Stimulated activated CD4-positive, alpha-beta T cell treated with anti-CD3 and anti-CD28 coated beads, Interleukin-15, amount 100 ng/mL, for 1 hour (primary cell): ENCODE measurements at places on chromosomes 5 and 9.

DNA sequence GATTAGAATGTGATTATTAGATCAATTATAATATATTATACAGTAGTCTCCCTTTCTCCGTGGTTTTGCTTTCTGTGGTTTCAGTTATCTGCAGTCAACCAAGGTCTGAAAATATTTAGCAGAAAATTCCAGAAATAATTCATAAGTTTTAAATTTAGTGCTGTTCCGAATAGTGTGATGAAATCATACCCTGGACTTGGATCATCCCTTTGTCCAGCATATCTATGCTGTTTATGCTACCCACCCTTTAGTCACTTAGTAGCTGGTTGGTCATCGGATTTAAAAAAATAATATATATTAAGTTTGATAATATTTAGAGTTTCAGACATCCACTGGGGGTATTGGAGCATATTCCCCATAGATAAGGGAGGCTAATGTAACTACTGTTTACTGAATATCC lies 19.6 kb downstream of the RMI1 start:
- no peak for DNase-seq

GRCh38 chr9:114229295-114229694 lies 74.0 kb downstream of the COL27A1 start:
- DNase-seq: no peak

- no peak for DNase-seq
Observed at GRCh38 chr5:148839960-148840359, 13.5 kb downstream of the ADRB2 start.

GRCh38 chr5:170491479-170491878 lies 12.3 kb upstream of the KCNIP1 start:
- no peak for DNase-seq

DNA sequence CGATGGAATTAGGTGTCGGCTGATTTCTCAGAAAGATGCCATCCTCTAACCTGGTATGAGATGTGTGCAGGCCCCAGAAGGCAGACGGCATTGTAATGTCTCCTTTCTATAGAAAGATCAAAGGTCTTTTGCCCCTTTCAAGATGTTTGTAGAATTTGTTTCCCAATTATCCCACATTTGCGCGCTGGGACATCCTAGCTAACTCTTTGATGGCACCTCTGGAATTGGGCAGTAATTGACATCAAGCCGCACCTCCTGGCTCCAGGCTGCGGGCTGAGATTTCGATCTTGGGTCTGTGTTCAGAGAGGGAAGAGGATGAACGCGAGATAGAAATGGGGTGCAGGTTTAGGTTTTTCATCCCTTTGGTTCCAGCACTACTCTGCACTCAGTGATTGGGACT lies 84.8 kb upstream of the LMX1B start:
- no peak for DNase-seq

DNA sequence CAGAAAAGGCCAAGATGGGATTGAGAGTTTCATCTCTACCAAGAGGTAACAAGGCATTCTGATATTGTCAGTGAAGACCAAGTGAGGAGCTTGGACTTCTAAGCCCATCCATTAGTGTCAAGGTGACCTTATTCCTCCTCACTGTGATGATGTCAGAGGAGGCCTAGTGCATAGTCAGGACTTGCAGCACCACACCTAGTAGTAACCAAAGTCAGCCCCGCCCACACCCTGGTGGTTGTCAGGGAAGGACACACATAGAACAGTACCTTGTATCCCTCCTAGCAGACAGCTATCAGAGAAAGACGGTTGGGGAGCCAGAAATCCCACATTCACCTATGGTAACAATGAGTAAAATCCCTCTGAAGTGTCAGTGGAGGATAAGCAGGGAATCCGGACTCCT lies 111.7 kb downstream of the AP3B1 start:
- DNase-seq: no peak

DNA sequence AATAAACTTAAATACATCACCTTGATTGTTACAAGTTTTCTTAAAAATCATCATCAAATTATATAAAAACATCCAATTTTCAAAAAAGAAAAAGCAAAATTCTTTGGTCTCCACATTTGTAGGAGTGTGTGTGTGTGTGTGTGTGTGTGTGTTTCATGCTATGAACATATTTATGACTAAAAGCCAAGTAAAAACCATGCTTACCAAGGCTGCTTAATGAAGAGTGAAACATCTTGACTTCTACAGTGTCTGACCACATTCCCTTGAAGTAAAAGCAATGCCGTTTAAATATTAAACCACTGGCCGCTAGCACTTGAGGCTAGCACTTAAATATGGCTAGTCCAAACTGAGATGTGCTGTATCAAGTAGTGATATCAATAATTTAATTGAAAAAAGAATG lies 549.1 kb upstream of the CCNG1 start:
- no peak for DNase-seq

- no peak for DNase-seq
Observed at GRCh38 chr5:24225051-24225450, 419.7 kb downstream of the CDH10 start.

DNA sequence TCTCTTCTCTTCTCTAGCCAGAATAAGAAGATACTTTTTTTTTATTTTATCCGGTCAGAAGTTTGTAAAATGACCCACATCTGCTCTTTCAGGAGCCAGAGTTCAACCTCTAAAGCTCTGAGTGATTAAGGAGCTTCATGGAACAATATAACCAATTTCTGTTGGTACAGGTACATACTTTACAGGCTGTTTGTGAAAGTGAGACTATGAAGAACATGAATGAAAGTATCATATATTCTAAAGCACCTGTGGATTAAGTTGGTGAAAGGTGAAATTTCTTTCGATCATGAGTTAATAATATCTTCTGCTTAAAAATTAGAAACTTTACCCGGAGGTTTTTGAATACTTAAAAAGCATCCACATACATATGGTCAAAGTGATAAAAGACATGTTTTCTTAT lies 65.2 kb downstream of the DMRT2 start:
- no peak for DNase-seq

- no peak for DNase-seq
Observed at GRCh38 chr9:89751079-89751825, 146.4 kb downstream of the GADD45G start.

GRCh38 chr5:135437796-135438560 lies 9.2 kb downstream of the DCANP1 start:
- no peak for DNase-seq

DNA sequence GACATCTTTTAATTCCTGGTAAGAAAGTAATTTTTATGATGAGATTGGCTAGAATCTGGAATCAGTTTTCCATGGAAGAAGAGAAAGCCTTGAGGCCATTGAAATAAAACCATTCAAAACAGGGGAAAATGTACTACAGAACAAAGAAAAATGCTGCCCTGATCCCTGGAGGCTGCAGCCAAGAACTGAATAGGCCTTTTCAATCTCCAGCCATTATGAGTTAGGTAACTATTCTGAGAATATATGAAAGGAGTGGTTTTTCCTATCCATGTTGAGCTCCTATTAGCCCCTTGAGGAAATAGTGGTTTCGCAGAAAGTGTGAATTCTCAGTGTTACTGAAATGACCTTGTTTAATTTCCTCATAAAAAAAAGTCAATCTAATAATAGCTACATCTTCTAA lies 408.5 kb upstream of the GRAMD2B start:
- DNase-seq: no peak

DNA sequence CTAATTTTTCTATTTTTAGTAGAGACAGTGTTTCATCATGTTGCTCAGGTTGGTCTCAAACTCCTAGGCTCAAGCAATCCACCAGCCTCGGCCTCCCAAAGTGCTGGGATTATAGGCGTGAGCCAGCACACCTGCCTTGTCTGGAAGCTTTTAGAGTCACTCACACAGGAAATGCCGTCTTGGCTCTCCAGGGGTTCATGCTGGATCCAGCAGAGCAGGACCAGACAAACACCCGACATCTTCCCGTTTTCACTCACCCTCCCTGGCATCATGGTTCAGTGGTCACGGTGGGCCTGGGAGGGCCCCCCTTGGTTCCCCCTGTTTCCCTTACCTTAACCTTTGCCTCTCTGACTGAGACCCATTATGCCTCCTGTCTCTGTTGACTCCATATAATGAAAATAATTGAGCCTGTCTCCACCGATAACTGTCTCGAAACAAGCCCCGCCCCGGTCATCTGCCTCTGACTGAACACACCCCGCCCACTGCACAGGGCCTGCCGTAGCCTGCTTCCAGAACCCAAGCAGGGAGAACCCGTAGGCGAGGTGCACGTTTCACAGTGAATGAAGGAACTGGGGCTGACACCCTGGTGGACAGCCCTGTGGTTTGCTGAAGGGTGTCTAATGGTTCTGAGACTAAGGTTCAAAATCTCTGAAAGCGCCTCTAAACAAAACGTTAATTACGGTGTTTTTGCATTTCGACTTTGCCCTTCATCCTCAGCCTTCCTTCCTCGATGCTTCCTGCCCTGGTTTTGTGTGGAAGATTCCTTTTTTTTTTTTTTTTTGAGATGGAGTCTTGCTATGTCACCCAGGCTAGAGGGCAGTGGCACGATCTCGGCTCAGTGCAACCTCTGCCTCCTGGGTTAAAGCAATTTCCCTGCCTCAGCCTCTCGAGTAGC lies 39.7 kb upstream of the SPRY4 start:
- DNase-seq: no peak

- no peak for DNase-seq
Observed at GRCh38 chr5:95068289-95068910, 216.5 kb downstream of the MCTP1 start.

DNA sequence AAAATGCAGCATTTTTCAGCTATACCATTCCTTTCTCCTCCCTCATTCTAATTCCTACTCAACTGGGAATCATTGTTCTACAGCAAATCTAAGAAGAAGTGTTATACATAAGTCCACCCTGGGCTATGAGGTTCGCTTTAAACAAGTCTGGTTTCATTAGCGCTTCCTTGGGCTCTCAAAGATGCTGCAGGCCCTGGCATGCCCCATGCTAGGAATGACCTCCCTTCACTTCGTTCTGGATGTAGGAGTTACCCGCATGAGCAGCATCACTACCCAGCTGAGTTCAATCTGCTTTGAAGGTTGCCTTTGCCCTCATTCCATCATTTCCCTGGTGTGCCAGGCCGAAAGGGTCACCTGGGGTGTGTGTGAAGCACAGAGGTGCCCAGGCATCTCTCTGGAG lies 35.4 kb downstream of the F2R start:
- DNase-seq: no peak

DNA sequence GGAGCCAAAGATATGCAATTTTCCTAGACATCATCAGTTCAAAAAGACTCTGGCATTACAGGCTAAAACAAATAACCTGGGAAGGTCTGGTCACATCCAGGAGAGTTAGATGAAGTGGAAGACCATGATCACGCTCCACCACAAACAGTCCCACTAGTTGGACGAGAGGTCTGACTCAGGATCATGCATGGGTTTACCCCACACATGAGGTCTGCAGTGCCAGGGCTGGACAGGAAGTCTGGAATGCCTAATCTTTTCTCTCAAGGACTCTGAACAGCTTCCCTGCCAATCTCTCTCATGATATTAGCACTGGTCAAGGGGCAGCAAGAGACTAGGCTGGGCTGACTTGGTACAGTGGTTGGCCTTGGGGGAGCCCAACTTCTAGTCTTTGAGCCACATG lies 7.1 kb downstream of the PRUNE2 start:
- DNase-seq: no peak

DNA sequence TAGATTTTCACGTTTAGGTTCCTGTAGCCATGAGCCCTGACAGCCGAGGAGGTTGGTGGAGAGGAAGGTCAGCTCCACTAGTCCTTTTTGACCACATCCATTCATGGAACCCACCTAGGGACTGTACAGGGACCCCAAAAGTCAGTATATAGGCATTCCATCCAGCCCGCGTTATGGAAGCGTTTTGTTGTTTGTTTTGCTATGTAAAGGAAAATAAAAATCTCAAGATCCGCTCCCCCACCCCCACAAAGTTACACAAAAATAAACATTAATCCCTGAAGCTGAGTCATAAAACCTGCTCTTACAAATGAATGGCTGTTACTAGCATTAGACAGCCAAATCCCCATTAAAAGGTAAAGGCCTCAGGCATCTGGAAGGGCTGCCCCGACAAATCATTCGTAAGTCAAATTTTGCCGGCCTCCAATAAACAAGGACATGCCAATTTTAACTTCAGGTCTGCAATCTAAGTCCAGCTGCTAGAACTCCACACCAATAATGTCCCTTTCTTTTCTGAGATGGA lies 292.9 kb downstream of the MED10 start:
- DNase-seq: no peak

- no peak for DNase-seq
Observed at GRCh38 chr5:138408023-138408422, 30.8 kb upstream of the REEP2 start.

- DNase-seq: no peak
Observed at GRCh38 chr5:87195104-87195591, 72.5 kb upstream of the RASA1 start.

DNA sequence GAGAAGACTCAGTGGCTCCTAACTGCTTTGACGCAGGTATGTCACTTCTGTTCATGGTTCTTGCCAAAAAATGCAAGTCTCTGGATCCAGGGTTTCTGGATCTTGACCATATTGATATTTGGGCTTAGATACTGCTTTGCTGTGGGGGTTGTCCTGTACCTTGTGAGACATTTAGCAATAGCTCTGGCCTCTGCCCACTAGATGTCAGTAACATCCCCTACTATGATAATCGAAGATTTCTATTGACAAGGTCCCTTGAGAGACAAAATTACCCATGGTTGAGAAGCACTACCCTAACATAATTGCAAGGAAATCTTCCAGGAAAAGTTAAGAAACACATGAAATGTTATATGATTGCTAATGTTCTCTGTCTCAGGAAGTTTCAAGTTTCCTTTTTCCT lies 285.4 kb downstream of the TMEM232 start:
- DNase-seq: no peak

GRCh38 chr5:75668977-75669689 lies 48.1 kb downstream of the POC5 start:
- DNase-seq: peak; percentile 4

DNA sequence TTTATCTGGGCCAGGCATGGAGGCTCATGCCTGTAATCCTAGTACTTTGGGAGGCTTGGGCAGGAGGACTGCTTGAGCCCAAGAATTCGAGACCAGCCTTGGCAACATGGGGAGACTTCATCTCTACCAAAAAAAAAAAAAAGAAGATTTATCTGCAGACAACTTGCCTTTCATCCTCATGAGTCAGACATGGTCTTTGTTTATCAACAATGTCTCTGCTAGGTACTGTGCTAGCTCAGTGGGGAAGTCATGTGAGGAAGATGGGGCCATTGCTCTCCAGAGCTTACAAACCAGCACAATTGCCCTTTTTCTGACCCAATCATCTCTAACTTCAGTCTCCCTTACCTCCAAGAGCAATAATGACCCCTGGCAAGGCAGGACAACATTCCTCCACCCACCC lies 1.6 kb downstream of the URM1 start:
- no peak for DNase-seq

DNA sequence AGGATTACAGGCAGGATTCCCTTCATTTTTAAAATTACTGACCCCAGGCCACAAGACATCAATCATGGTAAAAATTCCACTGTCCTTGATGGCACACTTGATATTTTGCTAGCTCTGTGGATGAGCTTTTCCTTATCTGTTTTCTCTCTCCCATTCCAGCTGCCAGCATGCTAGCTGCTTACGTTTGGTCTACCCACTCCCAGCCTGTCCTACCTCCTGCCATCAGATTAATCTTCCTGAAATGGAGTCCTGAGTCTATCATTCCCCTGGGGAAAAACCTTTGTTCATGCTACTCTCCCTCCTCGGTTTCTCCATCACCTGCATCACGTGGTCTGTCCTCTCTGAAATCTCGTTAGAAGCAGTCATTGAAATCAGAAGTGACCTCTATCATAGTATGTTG lies 108.9 kb downstream of the F2RL2 start:
- DNase-seq: no peak

GRCh38 chr9:35598866-35599590 lies 6.0 kb upstream of the TESK1 start:
- DNase-seq: no peak
